ENCODE measurements at places on chromosomes 16 and 17.
A peak's percentile ranks its signal among the peaks of the same experiment; 100 is the strongest.

DNA sequence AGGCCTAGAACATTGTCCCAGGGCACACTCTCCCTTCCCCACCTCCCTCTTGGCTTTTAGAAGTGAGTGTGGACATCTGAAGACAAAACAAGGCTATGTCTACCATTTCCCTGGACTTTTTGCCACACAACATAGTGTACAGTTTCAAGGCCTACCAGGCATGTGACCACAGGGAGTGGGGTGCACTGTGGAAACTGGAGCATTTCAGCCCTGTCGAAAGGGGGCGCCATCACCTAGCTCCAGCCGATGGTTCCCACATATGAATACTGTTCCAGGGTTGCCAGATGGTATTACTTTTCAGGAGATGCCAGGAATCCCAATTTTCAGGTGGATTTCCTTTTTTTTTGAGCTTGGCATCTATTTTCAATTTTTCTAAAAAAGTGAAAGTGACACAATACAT is 140.7 kb downstream of the KATNIP start:
- no peak for DNase-seq

- no peak for DNase-seq
Measured at GRCh38 chr16:74738113-74738541, 36.5 kb downstream of the FA2H start.

GRCh38 chr17:75109407-75110233 is at the start of gene ARMC7:
ARMC7 (plus strand) TSS chr17:75109969; CDS start chr17:75110289, 320 bp downstream.
- DNase-seq, result peak; percentile 75

DNA sequence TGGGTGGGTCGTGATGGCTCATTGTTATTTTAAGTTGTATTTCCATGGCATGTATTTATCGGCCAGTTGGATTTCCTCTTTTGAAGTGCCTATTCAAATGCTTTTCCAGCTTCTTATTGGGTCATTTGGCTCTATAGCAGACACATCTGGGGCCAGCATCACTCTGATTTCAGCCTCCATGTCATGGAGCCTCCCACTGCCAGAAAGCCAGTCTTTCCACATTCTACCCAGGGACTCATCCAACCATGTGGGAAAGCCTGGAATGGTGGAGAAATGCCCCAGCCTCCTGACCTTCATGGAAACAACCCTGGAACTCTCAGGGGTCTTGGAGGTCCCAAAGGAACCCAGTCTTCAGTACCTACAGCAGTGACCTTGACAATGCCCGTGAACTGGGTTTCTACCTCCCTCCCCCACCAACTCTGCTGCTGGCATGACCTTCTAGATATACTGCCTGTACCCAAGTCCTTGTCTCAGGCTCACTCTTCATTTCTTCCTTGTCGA is 33.8 kb upstream of the ADGRG1 start:
- no peak for DNase-seq

GRCh38 chr17:78853926-78854394 is 13.3 kb upstream of the USP36 start:
- DNase-seq, result no peak

DNA sequence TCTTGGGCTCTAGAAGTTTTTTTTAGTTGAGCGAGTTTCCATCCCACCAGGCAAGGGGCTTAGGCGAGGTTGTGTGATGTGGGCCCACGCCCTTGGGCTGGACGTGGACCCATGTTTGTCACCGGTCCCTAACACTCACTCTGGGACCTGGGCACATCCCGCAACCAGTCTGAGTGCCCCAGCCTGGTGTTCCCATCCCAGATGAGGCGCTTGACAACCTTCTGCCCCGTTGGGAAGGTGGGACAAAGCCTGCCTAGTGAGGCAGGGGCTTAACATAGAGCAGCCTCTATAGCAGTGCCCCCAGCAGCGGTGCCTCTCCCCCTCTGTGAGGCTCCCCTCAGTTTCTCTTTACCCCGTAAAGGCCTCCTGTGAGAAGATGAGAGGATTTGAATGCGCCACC is 22.5 kb downstream of the CMIP start:
- DNase-seq, result no peak

- peak; percentile 68 for DNase-seq
Measured at GRCh38 chr17:37489197-37490001, at the start of gene DUSP14. DUSP14 (plus strand) TSS chr17:37489891; CDS start chr17:37512273, 22,382 bp downstream.

DNA sequence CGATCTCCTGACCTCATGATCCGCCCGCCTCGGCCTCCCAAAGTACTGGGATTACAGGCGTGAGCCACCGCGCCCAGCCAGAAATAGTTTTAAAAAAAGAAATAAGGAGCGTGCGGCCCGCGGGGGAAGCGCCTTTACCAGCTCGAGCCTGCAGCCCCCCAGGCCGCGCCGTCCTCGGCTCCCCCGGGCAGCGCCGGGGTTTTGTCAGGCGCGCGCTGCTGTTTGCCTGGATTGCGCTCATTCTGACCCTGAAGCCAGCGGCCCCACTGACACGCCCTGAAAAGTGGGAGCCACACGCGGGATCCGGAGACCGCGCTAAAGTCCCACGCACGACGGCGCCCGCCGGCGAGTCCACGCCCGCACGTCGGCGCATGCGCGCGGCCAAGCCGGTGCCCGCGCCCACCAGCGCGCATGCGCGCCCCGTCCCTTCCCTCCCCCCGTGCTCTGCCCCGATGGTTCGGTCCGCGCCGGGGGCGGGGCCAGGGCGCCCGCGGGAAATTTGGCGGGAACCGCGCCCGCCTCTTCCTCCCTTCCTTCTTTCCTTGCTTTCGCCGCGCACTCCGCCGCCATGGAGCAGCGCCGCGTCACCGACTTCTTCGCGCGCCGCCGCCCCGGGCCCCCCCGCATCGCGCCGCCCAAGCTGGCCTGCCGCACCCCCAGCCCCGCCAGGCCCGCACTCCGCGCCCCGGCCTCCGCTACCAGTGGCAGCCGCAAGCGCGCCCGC is at the start of gene CDT1:
Gene CDT1, plus strand, starts transcription at position 526 of the 724 bp plus-strand sequence. Its CDS starts 43 bp downstream, at position 569.
- DNase-seq, result peak; percentile 70

DNA sequence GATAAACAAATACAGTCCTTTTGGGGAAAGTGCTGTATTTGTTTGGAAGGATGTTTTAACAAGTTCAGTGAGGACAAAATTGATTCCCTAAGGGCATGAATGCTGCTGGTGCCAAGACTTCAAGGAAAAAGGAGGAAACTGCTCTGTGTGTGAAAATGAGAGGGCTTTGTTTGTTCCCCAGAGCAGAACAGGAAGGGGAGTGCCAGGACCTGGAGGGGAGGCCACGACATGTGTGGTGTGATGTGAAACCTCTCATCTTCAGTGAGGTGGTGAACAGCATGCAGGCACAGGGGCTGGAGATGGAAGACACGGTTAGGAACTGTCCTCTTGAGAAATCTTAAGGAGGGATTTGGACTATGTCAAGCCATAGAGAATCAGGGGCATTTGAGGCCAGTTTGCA is 46.6 kb upstream of the GRIN2A start:
- no peak for DNase-seq

DNA sequence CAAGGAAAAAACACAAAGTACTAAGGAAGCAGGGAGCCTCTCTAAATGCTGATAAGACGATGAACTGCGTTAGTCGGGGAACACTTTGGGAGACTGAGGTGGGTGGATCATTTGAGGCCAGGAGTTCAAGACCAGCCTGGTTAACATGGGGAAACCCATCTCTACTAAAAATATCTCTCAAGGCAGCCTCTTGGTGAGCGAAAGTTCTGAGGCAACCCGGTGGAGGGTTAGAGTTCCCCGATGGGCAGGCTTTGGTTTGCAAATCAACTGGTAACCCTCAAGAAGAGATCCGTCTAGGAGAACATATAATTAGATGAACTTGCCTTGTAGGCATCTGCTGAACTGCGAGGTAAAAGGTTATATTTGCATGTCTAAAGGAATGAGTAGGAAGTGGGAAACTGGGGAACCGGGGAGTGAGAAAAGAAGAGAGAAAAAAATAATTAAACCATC is 44.6 kb downstream of the WSB1 start:
- DNase-seq, result no peak

DNA sequence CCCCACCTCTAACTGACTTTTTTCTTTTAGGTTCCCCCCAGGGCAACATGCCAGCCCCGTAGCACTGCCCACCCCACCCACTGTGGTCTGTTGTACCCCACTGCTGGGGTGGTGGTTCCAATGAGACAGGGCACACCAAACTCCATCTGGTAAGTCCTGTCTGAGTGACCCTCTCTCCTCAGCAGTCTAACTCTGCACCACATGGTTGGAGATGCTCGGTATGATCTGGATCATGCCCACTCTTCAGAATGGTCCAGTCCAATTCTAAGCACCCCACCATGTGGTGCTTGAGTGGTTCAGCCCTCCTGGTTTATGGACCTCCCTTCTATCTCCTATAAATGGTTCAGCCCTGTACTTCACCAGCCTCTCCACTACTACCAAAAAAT is 5.9 kb downstream of the KDM6B start:
- no peak for DNase-seq

GRCh38 chr16:27210174-27210573 is 6.8 kb downstream of the KDM8 start:
- DNase-seq, result no peak

GRCh38 chr17:31888124-31888523 is 13.4 kb downstream of the UTP6 start:
- DNase-seq, result no peak

DNA sequence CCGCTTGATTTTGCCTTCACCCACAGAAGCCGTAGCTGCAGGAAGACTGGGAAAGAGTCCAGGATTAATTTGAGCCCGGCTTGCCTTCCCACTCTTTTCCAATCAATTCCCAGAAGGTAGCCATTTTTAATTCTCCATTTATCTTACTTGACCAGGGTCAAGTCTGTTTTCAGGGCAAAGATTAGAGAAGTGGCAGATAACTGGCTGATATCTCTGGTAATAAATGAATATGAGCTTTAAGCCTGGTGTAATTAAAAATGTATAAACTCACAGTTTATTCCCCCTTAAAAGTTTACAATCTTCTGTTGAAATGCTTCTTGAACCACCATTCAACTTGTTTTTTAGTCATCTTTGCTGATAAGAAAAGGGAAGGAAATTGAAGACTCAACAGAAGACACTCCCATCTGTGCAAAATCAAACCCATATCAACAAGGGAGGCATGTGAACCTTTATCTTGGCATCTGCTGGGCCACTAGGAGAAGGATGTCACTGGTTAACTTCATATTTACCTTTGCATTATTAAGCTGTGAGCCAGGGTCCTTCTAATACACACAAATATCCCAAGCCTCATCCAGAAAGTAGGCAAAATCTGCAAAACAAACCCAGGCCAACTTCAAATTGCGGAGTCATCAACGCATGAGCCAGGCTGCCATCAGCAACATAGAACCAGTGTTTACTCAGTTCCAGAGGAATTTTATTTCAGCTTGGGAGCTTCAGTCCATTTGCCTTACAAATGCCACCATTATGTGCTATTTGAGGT is 314.6 kb upstream of the MAF start:
- DNase-seq, result no peak

GRCh38 chr16:65059406-65059980 is 62.4 kb downstream of the CDH11 start:
- no peak for DNase-seq
